ENCODE measurements at places on chromosomes 5 and 9.

DNA sequence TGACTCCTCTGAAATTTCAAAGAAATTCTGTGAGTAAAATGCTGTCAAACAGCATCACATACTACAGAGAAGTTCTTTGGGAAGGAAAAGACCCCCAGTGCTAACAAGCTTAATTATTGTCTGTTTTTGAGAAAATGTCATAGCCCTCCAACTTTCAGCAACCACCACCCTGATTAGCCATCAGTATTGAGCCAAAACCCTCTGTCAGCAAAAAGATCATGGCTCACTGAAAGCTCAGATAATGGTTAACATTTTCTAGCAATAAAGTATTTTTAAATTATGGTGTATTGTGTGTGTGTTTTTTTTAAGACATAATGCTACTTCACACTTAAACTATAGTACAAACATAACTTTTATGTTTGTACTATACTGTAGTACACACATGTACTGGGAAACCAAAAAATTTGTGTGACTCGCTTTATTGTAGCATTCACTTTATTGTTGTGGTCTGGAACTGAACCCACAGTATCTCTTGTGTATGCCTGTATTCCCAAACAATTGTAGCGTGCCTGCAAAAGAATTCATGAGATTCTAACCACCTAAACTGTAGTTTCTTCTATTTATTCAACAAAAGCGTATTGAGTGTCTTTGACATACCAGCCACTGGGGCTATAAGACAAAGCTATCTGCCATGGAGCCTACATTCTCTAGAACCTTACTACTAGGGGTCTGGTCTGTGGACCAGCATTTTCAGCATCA is 31.6 kb downstream of the TLE4 start:
- no peak for DNase-seq

DNA sequence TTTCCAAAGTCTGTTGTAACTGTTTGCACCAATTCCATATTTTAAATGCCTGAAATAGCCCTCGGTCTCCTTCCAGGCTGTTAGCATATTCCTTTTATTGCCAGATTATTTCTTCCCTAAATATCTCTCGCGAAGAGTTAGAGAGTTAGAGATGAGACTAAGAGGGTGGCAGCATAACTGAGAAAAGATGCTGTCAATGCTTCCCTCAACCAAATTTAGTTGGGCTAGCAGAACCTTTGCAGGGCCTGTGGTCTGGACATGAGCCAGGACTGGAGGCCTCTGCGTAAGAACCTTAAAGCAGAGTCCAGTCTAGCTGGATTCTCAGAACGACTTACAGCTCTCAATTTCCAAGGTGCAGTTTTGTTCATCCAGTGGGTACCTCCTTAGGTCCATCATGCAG is 135.9 kb downstream of the GABRB2 start:
- no peak for DNase-seq

GRCh38 chr5:26805076-26805475 is 233.3 kb downstream of the CDH9 start:
- peak; percentile 1 for DNase-seq

DNA sequence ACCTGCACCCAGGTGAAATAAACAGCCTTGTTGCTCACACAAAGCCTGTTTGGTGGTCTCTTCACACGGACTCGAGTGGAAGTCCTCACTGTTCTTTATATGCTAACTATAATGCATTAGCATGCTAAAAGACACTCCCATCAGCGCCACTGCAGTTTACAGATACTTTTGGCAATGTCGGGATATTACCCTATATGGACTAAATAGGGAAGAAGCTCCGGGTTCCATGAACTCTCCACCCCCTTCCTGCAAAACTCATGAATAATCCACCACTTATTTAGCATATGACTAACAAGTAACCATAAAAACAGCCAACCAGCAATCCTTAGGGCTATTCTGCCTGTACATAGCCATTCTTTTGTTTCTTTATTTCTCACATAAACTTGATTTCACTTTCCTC is 426.2 kb upstream of the PTPRD start:
- no peak for DNase-seq

GRCh38 chr5:1793301-1793740 is 6.3 kb downstream of the MRPL36 start:
- peak; percentile 47 for DNase-seq

- DNase-seq = no peak
Measured at GRCh38 chr5:12683249-12683648, 779.0 kb upstream of the CTNND2 start.

GRCh38 chr9:93909242-93909616 is 45.9 kb downstream of the BARX1 start:
- DNase-seq = no peak

- DNase-seq = peak; percentile 79
Measured at GRCh38 chr9:87206064-87206661, 258.9 kb upstream of the GAS1 start.

DNA sequence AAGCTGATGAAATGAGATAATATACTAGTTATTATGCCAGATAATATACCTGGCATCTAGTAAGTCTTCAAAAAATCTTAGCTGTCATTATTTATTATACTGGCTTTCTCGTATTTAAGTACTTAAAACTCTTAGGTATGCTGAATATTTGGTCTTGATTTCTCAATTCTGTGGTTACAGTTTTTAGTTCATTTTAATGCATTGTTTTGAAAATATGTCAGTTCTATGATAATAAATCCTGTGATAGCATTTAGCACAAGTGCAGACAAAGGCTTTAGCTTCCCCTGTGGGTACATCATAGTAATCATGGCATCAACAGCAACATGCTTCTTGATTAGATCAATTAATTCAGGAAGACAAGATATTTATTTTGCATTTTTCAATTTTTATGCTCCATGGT is 133.0 kb downstream of the SMC2 start:
- DNase-seq = peak; percentile 38

GRCh38 chr5:80809451-80809850 is 150.7 kb upstream of the RASGRF2 start:
- peak; percentile 11 for DNase-seq

DNA sequence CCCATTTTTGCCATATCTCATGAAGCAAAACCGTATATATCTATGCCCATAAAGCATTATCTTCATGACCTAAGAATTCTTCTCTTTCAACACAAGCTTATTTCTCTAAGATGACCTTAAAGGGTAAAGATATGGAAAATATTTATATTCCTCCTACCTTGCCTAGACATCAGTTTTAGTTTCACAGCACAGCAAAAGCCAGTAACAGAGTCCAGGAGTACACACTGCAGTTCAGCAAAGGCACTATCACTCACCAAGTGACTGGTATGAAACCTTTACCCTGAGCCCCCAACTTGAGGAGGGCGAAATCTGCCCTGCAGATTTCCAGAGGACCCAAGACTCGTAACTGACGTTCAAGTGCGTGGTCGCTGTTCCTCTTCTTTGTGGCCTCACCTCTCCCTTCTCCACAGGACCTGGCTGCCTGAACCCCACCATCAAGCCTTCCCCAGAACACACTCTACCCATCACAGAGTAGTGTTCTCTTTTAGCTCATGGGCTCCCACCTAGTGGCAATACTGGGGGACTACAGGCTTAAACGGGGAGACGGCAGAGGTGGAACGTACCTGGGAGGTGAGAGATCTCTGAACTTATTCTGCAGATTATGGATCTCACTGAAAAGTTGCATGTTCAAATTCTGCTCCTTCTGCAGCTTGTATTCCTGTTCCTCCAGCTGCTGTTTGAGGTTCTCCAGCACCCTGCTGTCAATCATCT is 141.0 kb downstream of the CDK5RAP2 start:
- DNase-seq = peak; percentile 63

DNA sequence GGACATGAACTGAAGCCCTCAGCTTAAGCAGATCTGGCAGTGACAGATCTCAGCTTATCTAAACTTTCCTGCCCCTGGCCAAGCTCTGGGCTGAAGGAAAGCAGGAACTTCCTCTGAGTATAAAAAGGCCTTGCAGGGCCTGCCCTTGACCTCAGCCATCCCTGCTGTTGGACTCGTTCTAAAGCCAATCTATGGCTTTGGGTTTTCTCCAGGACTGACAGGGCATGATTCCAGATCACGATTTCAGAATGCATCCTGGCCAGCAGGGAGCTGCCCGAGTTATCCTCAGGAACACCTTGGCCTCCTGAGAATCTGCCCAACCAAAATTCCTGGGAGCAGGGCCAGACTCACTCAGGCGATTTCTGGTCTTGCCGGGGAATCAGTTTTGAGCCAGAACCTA is 502.7 kb downstream of the TLE4 start:
- DNase-seq = no peak

- DNase-seq = no peak
Measured at GRCh38 chr5:150016537-150016936, 16.0 kb downstream of the HMGXB3 start.

- no peak for DNase-seq
Measured at GRCh38 chr9:32490601-32491000, 35.4 kb downstream of the RIGI start.

DNA sequence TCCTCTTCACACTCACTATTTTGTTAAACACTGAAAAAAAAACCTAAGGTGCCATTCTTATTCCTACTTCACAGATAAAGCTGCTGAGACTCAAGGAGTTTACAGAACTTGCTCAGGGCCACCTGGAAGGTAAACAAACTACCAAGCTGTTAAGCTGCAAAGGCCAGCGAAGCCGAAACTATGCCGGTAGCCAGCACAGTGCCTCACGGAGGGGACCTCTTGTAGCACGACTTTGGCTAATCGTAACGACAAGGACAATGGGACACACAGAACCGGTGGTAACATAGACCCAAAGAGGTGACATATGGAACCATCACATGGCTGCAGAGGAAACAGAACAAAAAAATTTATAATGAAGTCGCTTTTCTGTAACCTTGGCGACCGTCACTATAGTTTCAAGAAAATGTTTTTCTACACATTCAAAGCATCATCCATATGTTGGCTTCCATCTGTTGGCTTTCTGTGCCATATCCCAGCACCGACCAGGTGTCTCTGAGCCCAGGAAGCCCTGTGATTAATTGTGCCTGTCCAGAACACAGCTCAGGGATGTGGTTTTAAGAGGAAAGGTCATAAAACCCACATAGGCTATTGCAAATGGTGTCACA is 60.3 kb downstream of the S1PR3 start:
- no peak for DNase-seq

DNA sequence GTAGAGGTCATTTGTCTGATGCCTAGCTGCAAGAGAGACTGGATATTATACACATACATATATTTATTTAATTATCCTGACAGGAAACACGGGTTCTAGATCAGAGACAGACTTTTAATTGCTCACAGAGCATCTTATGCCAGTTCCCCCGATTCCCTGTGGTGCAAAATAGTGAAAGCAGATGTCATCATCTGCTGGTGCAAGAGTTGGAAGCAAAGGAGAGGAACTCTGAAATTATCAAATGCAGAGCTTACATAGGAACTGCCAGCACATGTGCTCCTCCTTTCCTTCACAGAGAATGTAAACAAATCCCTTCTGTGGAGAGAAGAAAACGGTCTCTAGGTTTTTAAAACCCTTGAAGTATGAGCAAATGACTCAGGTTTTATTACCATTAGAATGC is 69.3 kb downstream of the DTWD2 start:
- DNase-seq = peak; percentile 31

DNA sequence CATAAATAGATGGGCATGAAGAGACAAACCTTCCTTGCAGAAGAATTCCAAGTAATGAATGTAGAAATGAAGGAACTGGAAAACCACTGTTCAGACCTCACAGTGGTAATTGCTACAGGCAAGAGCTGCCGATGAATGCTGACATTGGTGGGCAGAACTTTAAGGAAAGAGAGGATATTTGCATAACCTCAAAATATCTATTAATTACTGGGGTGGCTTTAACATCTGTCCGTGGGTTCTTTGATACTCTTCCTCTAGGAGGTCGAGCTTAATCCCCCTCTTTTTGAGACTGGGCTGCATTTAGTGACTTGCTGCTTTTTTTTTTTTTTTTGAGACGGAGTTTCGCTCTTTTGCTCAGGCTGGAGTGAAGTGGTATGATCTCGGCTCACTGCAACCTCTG is 34.7 kb downstream of the LAMC3 start:
- no peak for DNase-seq

- DNase-seq = peak; percentile 63
Measured at GRCh38 chr5:135578685-135579341, at the start of gene CXCL14. CXCL14 (minus strand) TSS chr5:135578991; CDS start chr5:135578778, 213 bp downstream.

DNA sequence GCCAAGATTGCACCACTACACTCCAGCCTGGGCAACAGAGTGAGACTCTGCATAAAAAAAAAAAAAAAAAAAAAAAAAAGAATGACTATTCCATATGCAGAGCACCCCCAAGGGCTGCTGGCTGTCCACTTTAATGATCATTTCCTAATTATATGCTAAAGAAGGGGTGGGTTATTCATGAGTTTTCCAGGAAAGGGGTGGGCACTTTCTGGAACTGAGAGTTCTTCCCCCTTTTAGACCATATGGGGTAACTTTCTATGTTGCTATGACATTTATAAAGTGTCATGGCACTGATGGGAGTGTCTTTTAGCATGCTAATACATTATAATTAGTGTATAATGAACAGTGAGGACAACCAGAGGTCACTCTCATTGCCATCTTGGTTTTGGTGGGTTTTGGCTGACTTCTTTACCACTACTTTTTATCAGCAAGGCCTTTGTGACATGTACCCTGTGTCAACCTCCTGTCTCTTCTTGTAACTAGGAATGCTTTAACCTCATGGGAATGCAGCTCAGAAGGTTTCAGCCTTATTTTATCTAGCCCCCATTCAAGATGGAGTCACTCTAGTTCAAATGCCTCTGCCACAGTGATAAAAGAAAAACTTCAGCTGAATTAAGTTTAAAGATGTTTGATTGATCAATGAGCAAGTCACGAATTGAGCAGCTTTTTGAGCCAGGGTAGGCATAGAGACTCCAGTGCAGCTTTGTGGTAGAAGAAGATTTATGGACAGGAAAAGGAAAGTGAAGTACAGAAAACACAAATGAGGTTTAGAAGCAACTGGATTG is 7.1 kb upstream of the NANS start:
- DNase-seq = no peak

DNA sequence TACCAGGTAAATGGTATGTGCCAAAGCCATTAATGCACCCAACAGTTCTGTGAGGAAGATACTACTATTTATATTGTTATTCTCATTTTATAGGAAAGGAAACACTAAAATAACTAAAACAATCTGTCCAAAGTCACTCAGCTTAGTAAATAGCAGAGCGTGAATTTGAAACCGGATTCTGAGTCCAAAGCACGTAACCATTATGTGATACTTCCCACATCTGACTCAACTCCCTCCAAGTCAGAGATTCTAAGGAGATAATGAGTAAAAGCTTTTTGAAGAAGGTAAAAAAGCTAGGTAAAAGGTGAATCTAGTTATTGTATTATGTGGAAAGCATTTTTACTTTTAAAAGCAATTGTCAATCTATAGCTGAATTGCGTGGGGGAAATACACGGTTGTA is 208.9 kb downstream of the PBX3 start:
- DNase-seq = no peak

- no peak for DNase-seq
Measured at GRCh38 chr5:32572778-32573480, 12.4 kb upstream of the SUB1 start.

DNA sequence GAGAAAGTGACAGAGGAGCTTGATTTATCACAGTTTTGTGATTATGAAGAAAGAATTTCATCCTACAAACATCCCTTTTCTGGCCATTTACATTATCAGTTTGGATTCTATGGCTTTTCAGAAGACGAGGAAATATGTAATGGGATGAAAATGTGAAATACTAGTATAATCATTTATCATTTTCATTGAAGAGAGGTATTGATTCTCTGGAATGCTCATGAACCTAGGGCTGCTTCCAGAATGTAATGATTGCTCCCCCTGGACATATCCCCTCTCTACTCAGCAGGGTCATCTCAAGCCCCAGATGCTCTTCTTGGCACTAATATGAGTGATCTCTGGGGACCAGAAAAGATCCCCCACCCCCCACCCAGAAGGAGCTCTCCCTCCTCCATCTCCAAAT is 106.7 kb upstream of the ZNF618 start:
- DNase-seq = no peak

GRCh38 chr9:124180557-124180956 is 77.2 kb upstream of the NEK6 start:
- peak; percentile 77 for DNase-seq

Data from choroid plexus epithelial cell (primary cell).